Glomerular endothelial cell (primary cell): ENCODE measurements at places on chromosomes 3 and 15. TPM values are rescaled to one million over a fixed set of nuclear protein-coding genes. Genes with fewer than 3 reads are reported as not detected.

Gene NOX5
- total RNA-seq = 0.18 TPM in 1 of 2 replicates, not detected in the other

Gene OSBPL10
- total RNA-seq = 66.9 and 80.4 TPM in 2 replicates

Gene MCF2L2
- 3.1 and 3.6 TPM in 2 replicates for total RNA-seq

Gene ETV5
- total RNA-seq = 20.4 and 25.9 TPM in 2 replicates

Gene CCDC39
- 0.06 TPM in 1 of 2 replicates, not detected in the other for total RNA-seq

Gene SLC28A1
- not detected in 2 replicates for total RNA-seq

Gene STRC
- total RNA-seq = 0.15 TPM in 1 of 2 replicates, not detected in the other

Gene CYP8B1
- total RNA-seq = not detected in 2 replicates

Gene APH1B
- 17.8 and 19.5 TPM in 2 replicates for total RNA-seq

Gene CD96
- total RNA-seq = not detected in 2 replicates

Gene TYRO3
- 9.5 and 19.3 TPM in 2 replicates for total RNA-seq

Gene MGLL
- total RNA-seq = 59.4 and 85.0 TPM in 2 replicates

Gene CTXN2
- not detected in 2 replicates for total RNA-seq

Gene SLC27A2
- 0.06 TPM in 1 of 2 replicates, not detected in the other for total RNA-seq

Gene VIPR1
- total RNA-seq = 1.4 and 6.9 TPM in 2 replicates

Gene NANOGP8
- not detected in 2 replicates for total RNA-seq

Gene ACSBG1
- total RNA-seq = under 0.01 TPM in 1 of 2 replicates, not detected in the other

Gene ARL13B
- total RNA-seq = 6.3 and 6.6 TPM in 2 replicates

Gene GCNT3
- total RNA-seq = 5.5 TPM in 1 of 2 replicates, not detected in the other

Gene PLA2G4E
- not detected in 2 replicates for total RNA-seq
